ENCODE measurements at places on chromosomes 2 and 18.
A peak's percentile ranks its signal among the peaks of the same experiment; 100 is the strongest.

DNA sequence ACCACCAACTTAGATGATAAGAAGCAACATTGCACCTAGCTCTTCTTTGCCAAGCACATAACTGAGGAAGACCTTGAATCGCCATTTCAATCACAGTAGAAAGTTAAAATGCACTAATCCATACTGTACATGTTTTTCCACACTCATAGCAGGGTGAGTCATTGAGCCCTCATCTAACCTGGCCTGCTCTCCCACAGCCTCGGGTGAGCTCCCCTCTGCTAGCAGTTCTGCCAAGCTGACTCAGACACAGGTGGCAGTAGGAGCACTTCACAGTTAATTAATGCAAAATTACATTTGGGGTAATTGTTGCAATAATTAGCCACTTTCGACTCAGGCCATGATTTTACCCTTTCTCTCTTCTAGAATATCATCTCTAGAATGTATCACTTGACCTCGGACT is 1632.8 kb upstream of the CELF4 start:
- no peak for DNase-seq

DNA sequence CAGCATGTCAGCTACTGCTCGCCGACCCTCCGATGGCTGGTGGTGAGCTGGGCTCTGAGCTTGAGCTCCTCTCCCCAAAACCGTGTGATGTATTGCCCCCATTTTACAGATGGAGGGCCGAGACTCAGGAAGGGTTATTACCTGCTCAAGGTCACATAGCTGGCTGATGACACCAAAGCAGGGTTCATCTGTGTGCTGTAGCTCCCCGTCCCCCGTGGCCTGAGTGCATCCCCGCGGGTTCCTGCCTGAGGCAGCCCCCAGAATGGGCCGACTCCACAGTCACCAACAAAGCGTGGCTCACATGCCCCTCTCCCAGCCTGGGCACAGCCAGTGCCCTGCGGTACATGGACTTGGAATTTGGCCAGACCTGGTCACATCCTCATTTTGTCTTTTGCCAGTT is 198.6 kb downstream of the TFCP2L1 start:
- no peak for DNase-seq

- DNase-seq, result no peak
These were observed 89.9 kb downstream of the SOX11 start for GRCh38 chr2:5782103-5782502.

DNA sequence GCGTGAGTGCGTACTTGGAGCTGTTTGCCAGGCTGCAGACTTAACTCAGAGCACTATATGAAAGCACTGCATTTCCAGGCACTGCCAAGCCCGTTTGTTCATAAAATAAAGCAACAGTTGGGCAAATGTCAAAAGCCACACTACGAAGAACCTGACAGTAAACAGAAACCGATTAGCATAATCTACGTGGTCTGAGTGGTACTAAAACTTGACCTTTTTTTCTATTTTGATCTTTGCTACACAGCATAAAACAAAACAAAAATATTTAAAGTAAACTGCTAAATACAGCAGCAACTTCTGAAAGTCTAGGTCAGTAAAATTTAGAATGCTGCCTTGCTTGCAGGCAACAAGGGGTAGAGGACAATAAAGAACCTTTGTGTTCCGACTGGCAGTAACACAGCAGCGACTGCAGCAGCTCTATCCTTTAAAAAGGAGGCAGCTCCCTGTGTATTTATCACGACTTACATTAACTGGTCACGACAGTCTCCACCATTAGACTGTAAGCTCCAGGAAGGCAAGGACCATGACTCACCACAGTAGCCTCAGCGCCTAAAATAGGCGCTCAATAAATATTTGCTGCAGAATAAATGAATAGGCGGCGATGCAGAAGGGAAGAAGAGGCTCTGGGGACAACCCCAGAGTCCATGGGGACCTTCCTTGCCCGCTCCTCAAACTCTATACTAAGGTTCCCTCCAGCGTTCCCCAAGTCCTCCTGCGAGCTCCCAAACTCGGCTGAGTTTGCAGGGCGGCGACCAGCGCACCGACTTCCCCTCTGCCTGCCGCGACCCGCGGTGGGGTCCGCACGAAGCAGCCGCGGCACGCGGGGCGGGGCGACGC is 902 bp downstream of the SS18 start:
- DNase-seq, result no peak

GRCh38 chr2:160407393-160408172 is 86.0 kb downstream of the RBMS1 start:
- peak; percentile 54 for DNase-seq

DNA sequence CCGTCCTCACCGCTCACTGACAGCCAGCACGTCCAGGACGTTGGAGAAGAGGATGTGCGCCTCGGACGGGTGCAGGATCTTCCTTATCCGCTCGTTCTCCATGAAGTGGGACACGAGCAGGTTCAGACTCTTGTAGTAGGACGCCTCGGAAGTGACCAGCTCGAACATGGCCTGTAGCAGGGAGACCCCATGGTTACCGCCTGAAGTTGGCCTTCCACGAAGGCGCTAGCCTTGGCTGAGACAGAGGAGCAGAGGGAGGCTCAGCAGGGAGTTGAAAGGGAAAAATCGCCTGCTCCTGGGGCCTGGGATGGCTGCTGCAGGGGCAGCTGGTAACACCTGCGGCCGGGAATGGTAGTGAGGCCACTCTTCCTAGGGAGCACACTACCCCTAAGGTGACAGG is 24.7 kb downstream of the SNORC start:
- no peak for DNase-seq

- peak; percentile 20 for DNase-seq
These were observed 41.4 kb upstream of the EML4 start for GRCh38 chr2:42127425-42128424.

DNA sequence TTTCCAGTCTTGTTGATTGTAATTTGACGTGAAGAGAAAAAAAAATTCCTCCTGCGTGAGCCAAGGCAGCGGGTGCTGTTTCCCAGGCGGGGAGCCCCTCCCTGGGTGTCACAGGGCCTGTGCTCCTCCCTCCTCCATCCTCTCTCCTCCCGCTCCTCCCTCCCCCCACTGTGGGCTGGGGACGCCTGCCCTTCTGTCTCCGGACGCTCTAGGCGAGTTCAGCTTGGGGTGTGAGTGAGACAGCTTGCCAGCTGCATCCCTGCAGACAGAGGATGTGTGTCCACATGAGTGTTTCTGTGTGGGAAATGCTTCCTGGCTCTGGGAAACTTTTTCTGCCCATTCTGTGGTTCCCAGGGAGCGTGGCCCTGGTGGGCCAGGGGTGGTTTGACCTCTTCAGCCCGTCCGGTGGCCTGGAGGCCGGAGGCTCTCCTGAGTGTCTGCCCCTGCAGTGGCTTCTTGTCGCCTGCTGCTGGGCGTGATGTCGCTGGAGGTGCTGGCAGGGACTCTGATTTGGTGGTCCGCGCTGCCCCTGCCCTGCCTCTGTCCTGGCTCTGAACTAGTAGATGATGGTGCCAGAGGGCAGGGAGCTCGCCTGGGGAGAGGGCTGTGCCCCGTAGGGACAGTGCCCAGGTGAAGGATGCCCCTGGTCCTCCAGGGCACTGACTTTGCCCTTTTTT is 96.4 kb downstream of the USP40 start:
- DNase-seq, result no peak

DNA sequence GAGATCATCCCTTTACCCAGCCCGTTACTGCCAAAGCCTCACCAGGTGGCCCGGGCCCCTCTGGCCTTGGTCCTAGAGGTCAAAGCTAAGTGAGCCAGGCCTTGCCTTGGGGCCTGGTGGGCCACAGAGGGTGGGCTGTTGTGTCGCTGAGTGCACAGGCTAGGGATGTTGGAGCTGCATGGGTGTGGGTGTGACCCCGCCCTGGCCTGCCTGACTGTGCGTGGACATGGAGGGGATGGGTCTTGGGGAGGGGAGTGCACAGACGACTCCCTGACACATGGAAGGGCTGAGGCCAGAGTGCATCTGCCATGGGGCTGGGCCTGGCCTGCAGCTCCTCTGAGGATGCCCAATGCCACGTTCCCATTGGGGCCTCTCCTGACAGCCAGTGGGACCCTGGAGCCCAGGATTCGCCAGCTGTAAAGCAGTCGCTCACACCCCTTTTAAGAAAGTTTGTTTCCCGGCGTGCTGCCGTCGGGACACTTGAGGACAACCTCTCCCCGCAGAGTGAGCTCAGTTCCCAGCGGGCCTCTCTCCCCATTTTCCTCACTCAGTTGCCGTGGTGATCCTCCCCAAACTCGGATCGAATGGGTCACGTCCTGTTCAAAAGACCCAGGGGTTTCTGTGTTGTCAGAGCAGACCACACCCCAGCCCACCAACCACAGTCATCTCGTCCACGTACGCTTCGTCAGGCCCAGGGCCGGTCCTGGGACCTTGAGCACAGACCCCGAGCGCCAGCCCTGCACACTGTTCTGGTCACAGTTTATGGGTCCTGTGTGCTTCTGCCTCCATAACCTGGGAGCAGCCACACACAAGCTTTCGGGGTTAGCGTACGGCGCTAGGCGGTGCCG is 93.5 kb downstream of the NFATC1 start:
- DNase-seq, result no peak

DNA sequence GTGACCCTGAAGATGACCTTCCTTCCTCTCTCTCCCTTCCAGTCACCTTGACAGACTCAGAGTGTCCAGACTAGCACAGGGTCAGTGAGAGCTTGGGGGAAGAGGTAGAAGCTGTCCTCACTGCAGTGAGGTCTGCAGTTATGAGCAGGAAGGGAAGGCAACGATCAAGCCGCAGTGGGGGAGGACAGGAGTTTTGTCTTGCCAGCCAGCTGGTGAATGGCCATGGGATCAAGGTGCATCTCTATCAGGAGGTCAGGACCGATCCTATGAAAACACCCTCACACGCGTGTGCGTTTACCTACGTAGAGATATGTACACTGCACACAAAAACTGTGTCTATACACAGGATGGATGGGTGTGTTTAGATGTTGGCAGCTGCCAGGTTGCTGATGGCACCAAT is 83.2 kb downstream of the THNSL2 start:
- no peak for DNase-seq

GRCh38 chr2:13877571-13877970 is 754.9 kb upstream of the LRATD1 start:
- DNase-seq, result no peak

DNA sequence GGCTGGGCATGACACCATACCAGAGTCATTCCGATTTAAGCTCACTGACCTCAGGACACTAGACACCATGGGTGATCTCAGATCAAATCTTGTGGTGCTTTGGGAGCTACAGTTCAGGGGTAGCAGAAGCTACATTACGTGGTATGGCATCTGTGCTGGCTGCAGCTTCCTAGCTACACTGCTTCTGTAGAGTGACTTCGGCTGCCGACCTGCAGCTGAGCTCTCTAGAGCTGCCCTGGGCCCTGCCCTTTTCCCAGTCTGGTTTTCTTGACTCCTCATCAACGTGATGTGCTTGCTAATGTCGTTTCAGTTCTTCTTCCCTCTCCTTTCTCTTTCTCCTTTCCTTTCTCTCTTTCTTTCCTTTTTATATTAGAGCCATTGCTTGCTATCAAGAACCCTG is 100.2 kb downstream of the AP1S3 start:
- DNase-seq, result no peak

DNA sequence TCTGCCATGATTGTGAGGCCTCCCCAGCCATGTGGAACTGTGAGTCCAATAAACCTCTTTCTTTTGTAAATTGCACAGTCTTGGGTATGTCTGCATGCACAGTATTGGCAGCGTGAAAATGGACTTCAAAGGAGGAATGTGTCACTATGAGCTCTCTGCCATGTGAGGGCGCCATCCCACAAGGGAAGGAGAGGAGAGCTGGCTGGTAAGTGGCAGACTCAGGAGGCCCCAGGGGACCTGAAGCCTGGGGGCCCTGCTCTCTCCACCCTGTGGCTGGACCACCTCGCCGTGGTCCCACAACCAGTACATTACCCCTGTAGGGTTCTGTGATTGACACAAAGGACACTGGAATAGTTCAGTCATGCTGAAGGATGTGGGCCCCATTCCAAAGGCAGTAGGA is 122.1 kb downstream of the RPIA start:
- no peak for DNase-seq

DNA sequence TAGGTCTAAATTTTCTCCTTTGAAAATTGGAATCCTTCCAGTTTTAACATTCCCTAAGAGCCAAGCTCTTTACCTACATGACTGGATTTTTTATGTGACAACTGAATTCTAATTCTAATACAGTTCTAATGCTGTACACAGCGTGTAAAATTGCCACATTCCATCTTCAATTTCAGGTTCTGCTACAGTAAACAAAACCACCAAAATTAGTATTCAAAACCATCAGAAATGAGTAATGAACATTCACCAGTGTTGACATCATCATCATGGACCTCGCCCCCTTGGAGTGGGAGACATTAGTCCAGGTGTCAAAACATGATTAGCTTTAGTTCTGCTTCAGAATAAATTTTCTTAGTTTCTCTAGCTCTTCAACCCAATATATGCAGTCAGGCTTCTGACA is 133.6 kb downstream of the MBD2 start:
- DNase-seq, result no peak

GRCh38 chr2:210170196-210170445 is 1.1 kb downstream of the KANSL1L start:
- DNase-seq, result no peak

DNA sequence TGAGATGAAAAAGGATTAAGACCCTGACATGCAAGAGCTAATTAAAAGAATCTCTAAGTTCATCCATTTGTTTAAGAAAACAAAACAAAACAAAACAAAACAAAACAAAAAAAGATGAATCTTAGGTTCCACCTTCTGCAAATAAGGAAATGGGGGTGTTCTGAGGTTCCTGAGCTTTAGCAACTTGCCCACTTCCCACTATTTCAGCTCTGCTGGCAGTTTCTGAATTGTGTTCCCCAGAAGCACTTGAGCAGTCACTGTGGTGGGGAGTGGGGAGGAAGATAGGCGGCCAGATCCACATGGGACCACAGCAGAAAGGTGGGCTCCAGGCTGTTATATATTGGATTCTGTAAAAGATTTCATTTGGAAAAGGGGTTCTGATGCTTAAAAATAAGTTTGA is 20.3 kb downstream of the INO80C start:
- DNase-seq, result no peak

DNA sequence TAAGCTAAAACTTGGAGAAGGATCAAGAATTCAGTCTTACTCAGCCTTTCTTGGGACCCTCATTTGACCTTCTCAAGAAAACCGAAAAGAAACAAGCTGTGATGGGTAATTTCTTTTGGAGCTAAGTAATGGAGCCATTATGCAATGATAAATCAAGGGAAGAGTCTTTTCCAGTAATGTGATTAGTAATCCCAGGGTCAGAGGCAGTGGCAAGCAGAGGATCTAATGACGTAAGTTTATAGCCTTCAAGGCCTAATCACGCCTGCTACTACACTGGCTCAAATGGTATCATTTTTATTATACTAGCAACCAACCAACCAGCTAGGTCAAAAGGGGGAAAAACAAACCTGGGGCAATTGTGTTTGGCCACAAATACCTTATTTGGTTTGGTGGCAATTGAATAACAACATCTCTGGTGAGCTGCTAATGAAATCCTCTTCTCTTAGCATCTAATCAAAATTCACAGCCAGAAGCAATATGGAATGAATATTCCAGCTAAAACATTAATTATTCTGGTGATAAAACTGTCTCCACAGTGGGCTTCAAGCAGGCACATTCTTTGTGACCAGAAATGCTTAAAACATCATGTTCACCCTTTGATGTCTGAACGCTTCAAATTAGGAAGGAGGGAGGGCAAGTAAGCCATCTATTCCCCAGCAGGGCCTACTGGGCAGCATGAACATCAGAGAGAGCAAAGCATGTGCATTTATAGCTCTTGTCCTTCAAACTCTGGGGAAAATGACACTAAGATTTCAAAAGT is 114.9 kb upstream of the SULT1C3 start:
- DNase-seq, result no peak

- DNase-seq, result no peak
These were observed 634.3 kb downstream of the TMEM182 start for GRCh38 chr2:103396152-103396551.

GRCh38 chr2:44429034-44429433 is 67.3 kb downstream of the CAMKMT start:
- DNase-seq, result no peak

- DNase-seq, result no peak
These were observed 130.5 kb downstream of the PXDN start for GRCh38 chr2:1613731-1614354.
